Cerebellar nuclear complex (tissue), 1 donor: ENCODE measurements at places on chromosomes 16 and 17.

DNA sequence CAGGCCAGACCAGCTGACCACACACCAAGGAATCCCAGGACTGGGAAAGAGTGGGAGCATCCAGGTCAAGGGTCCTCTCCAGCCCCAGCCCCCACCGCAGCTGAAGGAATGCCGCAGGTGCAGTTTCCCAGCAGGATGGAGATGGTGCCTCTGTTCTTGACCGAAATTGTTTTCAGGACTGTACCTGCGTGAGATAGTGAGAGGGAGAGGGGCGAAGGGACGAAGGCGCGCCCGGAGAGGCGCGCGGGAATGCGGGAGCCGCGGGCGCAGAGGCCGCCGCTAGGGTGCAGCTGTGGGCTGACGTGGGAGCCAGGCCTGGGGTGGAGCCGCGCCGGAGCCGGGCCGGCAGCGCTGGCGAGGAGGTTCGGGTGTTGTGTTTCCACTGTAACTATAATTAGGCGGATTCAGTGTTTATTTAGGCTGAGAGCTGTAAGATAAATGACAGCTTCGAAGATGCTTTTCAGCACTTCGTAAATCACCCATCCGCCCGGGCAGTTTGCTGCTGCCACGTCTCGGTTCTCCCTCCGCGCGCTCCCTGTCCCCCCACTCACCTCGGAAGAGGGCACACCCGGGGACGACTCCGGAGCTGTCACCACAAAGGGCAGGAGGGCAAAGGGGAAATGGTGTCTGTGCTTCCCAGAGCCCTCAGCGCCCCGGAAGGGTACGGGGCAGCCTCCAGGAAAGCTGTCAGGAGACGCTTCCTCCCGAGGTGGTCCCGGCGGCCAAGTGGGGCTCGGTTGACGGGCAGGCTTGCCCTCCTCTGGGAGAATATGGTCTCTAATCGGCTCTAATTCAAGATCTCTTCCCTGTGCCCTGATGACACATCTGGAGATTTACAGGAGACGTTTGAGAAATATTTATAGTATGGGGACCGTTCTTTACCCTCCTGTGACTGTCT lies 38.2 kb downstream of the HOXB1 start:
- no peak for DNase-seq

DNA sequence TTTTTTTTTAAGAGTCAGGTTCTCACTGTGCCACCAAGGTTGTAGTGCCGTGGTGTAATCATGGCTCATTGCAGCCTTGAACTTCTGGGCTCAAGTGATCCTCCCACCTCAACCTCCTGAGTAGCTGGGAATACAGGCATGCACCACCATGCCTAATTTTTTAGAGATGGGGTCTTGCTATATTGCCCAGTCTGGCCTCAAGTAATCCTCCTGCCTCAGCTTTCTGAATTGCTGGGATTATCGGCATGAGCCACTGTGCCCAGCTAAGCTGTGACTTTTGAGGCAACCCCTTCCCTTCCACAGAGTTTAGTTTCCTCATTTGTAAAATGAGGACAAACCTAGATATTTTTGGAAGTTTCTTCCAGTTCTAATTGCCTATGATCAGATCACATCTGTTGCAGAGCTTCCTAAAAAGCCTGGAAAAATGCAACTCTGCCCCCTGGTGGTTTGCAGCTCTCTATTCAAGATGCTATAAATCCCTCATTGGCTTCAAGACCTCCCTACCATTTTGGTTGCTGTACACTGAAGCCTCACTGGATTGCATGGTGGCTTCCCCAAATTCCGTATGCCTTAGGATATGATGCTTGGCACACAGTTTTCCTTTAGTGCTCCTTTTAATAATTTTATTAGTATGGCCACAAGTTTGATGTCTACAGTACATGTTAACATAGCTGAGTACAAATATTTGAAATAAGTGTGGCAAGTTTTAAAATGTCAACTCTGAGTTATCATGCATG lies 19.3 kb downstream of the GDE1 start:
- DNase-seq = no peak

- no peak for DNase-seq
Measured at GRCh38 chr16:23149993-23150364, 727 bp upstream of the USP31 start.

DNA sequence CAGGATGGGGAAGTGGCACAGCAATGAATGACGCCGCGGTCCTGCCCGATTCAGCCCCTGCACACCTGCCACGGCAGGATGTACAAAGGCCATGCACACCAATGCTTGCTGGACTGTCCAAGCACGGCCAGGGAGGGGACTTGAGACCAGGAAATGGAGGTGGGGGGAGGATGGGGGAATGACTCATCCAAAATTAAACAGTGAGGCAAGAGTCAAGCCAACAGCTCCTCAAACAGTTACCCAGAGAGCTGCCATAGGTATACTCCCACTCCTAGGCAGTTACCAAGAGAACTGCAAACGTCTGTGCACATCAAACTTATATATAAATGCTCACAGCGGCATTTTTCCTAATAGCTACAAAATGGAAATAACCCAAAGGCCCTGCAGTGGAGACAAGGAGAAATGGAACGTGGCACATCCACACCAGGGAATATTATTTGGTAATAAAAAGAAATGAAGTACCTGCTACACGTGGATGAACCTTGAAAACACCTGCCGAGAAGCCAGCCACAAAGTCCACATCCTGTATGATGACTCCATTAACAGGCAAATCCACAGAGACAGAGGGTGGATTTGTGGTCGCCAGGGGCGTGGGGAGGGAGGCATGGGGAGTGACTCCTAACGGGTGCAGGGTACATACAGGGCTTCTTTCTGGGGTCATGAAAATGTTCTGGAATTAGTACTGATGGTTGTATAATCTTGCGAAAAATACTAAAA lies 54.1 kb downstream of the VAC14 start:
- no peak for DNase-seq

GRCh38 chr17:83076938-83077337 lies 2.5 kb upstream of the METRNL start:
- DNase-seq = no peak

DNA sequence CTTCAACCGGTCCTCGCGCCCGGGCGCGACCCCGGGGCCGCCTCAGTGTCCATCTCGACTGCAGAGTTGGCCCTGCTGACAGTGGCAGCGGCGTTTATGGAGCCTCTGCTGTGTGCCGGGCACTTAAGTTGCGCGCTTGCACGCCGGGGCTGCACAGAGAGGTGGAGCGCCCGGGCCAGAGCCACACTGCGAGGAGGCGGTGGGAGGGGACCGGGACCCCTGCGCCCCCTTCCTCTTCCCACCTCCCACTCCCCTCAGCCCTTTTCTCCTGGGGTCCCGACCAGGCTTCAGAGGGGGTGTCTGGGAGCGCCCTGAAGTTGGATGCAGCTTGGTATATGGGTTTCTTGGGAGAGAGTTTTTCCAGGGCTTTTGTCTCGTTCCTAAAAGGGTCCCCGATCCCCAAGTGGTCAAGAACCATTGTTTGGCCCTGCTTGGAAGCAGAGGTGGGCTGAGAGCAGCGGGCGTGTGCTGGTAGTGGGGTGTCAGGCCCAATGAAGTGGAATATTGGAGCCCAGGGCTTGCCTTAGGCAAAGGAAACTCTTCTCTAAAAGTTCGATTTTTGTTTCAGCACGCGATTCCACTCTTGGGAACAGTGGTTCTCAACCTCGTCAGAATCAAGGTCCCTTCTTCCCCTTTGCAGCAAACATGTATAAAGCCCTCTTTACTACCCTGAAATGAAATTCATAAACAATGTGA lies 605 bp downstream of the MRTFB start:
- DNase-seq = no peak

DNA sequence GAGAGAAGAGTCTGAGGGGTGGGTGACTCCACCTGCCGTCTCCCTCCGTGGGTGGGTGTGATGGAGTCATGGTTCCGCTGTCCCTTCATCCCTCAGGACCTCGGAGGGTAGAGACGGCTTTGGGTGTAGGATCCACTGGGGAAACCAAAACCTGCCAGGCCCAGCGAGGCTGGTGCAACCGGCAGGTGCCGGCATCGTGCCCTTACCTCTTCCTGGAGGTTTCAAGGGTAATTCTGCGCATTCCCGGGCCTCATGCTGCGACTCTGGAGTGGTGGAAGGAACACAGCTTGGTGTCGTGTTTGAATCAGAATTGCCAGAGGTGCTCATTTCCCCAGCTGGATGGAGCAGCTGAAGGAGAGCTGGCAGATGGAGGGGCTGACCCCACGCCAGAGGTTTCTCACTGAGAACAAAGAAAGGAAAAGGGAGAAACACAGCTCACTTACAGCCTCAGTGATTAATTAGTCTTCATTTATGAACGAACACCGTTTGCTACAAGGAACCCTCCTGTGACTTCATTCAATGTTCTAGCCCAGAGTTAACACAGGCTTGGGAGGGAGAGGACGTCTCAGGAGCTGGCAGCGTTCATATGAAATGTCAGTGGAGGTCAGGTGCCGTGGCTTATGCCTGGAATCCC lies 16.3 kb upstream of the ATP2A3 start:
- DNase-seq = no peak

GRCh38 chr17:27630607-27631410 lies at the start of gene LGALS9:
LGALS9 (plus strand) TSS chr17:27631188; CDS start chr17:27631266, 78 bp downstream.
- no peak for DNase-seq

GRCh38 chr17:44502598-44503146 lies 534 bp downstream of the GPATCH8 start:
- no peak for DNase-seq

DNA sequence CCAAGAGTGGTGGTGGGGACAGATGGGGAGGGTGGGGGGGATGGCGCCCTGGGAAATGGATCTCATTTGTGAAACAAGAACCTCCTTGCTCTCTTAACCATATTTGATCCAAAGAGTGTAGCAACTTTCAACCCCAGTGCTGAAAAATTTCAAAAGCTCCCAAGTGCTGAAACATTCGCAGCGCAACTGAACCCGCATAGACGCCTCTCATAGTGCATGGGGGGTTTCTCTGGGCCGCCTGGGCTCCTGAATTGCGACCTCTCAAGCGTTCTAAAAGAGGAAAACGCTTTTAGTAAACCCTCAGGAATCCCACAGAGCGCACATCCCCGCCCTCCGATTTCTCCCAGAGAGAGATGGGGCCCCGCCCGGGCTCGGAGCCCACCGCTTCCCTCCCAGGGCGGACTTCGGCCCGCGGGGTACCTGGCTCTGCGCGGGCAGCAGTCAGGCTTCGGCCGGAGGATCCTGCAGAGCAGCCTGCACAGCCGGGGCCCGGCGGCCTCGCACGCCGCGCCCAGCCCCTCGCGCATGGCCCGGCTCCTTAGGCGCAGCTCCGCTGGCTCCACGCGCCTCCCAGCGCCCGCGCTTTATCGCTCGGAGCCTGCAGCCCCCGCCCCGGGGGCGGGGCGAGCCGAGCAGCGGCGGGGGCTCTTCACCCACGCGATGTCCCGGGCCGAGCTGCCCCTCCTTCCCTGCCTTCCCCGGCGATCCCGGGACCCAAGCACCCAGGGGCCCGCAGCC lies 7.0 kb downstream of the NOS2 start:
- no peak for DNase-seq
